ENCODE measurements at places on chromosomes 4 and X.

GRCh38 chrX:19630228-19630627, 114.9 kb upstream of the MAP3K15 start:
- no peak for DNase-seq

DNA sequence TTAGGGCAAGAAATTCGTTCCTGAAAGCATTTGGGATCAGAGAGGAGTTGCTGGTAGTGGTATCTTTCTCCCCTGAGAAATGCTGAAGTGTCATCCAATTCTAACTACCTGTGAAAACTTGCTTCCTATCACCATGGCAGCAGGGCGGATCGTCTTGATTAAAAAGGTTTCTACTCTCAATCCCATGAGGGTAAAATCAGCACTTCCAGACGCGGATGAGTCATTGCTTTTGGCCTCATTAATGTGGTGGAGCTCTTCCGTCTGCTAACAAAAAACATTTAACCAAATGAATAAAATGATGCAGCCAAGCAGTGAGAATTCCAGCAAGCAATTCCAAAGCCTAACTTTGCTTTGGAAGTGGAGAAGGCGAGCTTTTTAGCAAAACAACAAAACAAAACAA, 325.6 kb downstream of the CAMK2D start:
- no peak for DNase-seq

DNA sequence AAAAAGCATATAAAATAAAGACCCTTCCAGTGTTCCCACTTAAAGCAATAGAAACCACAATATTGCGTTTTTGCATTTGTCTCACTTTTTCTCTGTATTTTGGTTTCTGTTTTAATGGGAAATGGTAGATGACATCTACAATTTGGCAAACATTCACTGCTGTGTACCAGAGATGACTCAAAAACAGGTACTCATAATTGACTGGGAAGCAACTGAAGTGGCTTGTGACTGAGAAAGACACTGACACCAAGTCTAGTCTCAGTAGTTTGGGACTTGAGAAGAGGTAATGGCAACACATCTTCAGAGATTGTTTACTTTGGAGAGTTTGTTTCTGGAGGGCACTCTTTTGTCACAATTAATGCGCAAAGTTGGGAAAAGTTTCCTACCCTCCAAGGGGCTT, 42.0 kb downstream of the AREG start:
- no peak for DNase-seq

DNA sequence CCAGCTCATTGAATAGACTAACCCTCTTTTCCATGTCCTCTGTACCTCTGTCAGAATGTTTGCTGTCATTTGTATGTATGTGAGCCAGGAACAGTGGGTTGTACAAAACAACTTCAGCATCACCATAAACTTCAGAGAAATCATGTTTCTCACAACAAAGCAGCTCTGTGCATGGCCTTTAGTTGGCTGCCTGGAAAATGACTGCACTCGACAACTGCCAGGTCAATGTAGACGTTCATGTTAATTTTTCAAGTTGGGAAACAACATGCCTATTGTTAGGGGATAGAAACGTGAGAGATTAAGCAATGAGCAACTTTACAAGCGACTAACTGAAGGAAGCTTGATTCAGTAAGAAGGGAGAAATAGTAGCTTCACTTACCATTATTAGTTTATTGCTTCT, 17.9 kb upstream of the CXCL11 start:
- DNase-seq: no peak

GRCh38 chr4:174505892-174506291, 16.4 kb downstream of the HPGD start:
- no peak for DNase-seq

DNA sequence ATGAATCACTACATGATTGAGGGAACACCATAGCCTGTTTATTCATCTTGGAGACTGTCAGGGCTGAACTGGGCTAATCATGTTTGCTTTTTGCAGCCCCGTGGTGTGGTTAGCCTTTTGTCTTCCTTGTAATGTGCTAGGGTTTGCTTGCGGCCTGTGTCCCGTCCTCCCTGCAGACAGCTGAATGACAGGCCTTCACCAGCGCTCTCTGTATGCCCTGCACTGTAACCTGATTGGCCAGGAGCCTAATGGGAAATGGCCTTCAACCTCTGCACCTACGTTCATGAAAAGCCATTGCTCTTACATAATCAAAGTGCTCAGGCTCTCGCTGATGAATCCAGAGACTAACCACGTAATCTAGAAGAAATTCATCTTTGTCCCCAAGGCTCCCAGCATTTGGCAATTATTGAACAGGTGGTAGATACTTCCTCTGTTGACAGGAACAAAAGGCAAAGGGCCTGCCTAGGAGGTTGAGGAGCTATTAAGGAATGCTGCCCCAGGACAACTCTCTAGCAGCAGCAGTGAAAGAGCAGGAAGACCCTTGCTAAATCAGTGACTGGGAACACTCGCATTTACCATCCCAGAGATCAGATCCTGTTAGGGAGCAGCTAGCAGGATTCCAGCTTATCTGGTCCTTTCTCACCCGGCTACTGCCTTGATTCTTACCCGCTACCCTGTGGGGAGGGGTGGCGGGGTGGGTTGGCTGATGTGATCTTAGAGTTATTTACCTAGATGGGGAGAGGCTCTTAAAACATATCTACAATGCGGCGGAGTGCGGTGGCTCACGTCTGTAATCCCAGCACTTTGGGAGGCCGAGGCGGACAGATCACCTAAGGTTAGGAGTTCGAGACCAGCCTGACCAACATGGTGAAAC, 42.3 kb upstream of the FAT1 start:
- no peak for DNase-seq
